ENCODE measurements at places on chromosomes 2 and 18.

- DNase-seq = peak; percentile 49
Measured at GRCh38 chr2:112794131-112794733, 9.9 kb upstream of the IL1A start.

GRCh38 chr2:86274265-86274917 lies 63.0 kb downstream of the REEP1 start:
- DNase-seq = peak; percentile 60

DNA sequence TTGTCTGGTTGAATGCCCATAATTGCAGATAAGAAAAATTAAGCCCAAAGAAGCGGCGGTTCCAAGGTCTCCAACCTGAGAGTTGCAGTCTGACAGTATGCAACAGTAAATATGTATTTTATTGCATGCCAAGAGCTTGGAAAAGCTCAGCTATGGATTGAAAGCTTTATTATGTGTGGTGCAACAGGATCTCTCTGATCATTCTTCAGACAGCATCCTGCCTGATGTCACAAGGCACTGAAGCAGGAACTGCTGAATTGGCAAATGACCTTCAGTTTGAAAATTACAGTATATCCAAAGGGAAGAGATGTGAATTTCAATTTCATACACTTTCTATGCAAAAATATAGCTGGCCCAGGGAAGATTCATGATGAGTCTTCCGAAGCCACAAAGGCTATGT lies 42.5 kb downstream of the DOCK10 start:
- DNase-seq = no peak

GRCh38 chr2:161124201-161124600 lies 36.0 kb upstream of the TANK start:
- no peak for DNase-seq

GRCh38 chr2:147420517-147420916 lies 424.3 kb upstream of the ACVR2A start:
- DNase-seq = no peak
